ENCODE measurements at places on chromosomes 6 and 20.

DNA sequence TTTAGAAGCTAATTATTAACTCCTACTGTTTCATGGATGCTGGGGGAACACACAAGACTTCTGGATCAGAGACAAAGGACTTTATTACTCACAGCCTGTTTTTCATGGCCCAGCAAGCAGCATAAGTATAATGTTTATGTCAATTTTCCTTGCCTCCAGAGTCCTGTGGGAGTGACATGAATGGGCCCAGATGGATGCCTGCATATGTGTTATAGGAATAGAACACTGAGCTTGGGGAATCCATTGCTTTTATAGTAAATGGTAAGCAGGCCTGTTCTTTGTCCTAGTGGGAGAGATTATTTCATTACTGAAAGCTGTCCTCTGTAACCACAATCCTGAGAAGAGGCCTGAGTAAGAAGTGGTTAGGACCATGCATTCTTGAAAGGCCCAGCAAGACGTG, 25.6 kb downstream of the BLTP3A start:
- no peak for DNase-seq

DNA sequence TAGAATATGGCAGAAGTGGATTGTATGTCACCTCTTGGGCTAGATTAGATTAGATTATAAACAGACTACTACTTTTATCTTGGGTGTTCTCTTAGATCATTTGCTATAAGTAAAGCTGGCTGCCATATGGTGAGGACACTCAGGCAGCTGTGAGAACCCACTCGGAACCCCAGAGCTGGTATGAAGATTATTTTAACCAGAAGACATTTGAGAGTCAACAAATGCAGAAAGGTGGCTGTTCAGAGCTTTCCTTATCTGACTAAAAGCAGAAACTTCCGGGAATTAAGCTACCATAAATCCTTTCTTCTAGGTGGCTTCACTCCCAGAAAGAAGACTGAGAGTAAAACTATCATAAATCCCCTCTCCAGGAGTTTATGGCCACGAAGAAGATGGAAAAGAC, 91.9 kb downstream of the RNGTT start:
- no peak for DNase-seq

- no peak for DNase-seq
Measured at GRCh38 chr6:21131406-21131805, 462.1 kb upstream of the SOX4 start.

DNA sequence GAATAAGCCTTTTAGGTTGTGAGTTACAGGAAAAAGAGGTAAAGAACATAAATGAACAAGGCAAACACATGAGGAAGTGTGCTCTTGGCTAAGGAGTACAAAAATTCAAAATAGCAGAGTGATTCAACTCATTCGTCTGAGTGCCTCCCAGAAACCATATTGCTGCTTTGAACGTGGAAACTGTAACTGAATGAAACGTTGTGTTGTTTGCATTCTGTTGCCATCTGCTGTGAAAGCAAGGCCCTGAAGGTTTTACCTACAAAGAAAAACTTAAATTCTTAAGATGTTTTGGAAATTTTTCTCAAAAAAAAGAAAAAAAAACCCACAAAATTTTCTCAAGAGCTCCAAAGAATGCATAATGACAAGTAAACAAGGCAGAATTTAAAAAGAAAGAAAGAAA, 375.4 kb upstream of the HS3ST5 start:
- no peak for DNase-seq

DNA sequence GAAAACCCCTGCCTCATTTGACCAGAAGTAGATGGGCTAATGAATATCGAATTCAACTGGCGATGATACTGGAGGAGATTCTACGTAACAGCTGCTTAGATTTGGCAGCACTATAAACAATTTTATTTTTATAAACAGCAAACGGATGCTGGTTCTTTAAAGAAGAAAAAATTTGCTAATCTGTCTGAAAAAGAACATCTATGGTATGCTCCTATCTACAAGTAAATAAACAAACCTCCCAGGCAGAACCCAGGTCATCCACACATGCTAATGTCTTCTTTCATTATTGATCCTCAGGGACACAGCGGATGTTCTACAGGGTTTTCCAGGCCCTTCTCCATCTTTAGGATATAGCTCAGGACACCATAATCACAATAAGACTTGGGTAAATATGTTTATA, 291.3 kb downstream of the ALDH8A1 start:
- DNase-seq: peak; percentile 28

DNA sequence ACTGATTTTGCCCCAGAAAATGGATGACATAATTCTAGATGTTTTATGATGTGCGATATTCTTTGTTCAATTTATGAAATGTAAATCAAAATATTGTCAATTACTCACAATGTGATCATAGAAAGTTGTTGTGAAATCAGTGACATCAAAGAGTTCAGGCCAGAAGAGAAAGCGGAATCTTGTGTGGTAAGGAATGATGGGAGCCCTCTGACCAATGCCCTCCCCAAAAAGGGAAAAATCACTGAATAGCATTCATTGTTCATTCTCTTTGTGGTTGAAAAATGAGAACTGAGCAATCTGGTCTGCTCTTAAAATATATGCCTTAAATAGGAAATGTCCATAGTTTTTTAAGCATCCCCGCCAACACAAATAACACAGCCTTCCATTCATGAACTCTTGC, 247.1 kb upstream of the GRIK2 start:
- no peak for DNase-seq

DNA sequence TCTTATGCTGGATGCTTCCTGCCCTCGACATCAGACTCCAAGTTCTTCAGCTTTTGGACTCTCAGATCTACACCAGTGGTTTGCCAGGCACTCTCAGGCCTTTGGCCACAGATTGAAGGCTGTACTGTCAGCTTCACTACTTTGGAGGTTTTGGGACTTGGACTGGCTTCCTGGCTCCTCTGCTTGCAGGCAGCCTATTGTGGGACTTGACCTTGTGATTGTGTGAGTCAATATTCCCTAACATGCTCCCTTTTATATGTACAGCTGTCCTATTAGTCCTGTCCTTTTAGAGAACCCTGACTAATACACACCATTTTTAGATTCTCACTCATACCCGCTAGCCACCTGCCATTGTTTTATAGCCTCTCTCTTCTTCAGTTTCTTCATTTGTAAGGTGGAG, 382.1 kb upstream of the TSHZ2 start:
- no peak for DNase-seq

GRCh38 chr6:35267446-35267845, 7.9 kb downstream of the ZNF76 start:
- no peak for DNase-seq

Measured in fibroblast of gingiva (primary cell).